ENCODE measurements at places on chromosomes 6 and 20.

DNA sequence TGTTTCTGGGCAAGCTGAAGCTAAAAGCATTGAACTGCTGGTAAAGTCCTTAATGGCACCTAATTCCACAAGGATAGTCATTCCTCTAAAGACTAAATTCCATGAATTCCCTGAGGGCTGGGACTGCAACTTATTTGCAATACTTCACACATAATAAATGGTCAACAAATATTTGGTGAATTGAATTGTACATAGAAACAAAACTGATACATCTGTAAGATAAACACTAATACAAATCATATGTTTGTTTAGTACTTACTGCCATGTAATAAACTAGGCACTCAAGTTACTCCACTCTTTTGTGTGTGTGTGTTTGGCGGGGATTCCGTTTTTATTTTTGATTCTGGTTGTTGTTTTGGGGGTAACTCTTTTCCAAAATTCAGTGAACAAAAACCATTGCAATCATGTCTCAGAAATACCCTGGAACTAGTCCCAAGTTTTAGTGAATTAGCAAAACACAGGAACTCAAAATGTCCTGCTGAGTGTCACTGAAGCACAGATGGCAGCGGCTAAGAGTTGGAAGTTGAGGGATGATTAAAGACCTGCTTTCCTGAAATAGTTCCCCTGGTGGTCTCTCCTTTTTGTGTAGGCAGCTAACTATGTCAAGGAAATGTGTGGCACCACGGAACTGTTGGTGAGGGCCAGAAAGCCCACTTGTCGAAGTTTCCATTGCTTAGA, 74.8 kb upstream of the SNRPB2 start:
- DNase-seq: no peak

GRCh38 chr20:11395581-11395980, 522.1 kb upstream of the BTBD3 start:
- no peak for DNase-seq

GRCh38 chr6:27188885-27189418, 58.5 kb upstream of the PRSS16 start:
- DNase-seq: no peak

DNA sequence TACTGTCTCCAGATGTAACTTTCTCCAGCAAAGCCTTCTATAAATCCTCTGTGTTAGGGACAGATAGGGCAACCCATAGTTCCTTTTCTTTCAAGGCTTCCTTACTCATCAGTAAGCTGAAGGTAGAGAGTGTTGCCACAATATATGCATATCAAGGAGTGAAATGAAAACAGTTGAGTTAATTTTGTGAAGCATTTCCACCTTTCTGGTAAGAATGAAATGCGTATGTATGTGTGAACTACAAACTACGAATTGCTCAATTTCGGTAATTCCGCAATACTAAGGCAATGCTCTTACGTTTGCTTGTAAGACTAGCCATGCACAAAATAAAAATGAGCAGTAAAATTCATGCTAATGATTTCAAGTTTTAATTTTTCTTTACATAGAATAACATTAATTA, 61.2 kb upstream of the HBS1L start:
- no peak for DNase-seq

- no peak for DNase-seq
Observed at GRCh38 chr6:154484942-154485341, 25.5 kb downstream of the CNKSR3 start.

DNA sequence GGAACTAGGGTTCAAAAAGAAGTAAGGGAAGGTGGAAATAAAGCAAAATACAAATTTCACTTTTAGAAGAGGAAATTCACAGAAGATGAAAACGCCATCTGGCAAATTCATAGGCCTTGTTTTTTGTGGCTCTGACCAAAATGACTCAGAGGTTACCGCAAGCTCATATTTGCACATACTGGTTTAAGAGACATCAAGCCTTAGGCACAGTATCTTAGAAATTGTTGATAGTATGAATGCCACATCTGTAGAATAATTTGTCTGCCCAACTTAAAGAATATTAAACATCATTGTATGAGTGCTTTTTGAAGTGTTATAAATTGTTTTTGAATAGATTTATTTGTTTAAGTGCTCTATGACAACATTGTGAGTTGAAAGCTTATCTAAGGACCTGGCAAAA, 10.6 kb downstream of the TAAR1 start:
- DNase-seq: no peak

DNA sequence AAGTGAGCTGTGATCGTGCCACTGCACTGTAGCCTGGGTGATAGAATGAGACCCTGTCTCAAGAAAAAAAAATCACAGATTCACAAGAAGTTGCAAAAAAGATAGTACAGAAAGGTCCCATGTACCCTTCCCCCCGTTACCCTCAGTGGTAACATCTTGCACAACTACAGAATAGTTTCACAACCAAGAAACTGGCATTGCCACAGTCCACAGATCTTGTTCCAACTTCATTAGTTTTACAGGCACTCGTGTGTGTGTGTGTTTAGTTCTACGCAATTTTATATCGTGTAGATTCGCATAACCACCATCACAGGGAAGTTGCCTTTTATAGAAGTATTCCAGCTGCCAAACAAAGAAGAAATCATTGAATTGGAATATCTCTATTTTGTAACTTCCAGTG, 19.1 kb downstream of the SPATA2 start:
- no peak for DNase-seq

- DNase-seq: no peak
Observed at GRCh38 chr6:160429620-160429895, 81.4 kb downstream of the SLC22A3 start.

DNA sequence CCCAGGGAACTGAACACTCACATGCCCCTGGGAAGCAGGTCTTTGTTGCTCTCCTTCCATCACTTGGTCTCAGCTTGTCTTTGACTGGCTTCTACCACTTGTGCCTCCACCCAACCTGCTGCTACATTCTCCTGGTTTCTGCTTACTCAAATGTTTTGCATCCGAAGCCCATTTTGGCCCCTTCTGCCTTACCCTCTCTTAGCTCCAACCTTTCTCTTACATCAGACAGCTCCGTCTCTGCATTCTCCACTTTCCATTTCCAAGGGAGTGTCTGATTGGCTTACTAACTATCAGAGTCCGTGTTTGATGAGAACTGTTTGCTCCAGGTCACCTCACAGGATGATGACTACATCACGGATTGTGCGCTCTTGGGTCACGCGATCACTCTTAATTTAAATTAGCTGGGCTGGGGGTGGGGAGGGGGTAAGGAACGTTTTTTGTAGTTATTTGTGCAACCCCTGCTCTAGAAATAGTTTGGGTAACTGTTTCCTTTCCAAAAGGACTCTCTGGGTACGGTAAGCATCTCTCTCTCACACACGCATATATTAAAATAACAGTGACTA, 844 bp upstream of the ABRACL start:
- DNase-seq: no peak

- DNase-seq: no peak
Observed at GRCh38 chr6:29797135-29797534, 30.5 kb upstream of the HLA-G start.

GRCh38 chr6:168902075-168902474, 351.6 kb downstream of the THBS2 start:
- no peak for DNase-seq

DNA sequence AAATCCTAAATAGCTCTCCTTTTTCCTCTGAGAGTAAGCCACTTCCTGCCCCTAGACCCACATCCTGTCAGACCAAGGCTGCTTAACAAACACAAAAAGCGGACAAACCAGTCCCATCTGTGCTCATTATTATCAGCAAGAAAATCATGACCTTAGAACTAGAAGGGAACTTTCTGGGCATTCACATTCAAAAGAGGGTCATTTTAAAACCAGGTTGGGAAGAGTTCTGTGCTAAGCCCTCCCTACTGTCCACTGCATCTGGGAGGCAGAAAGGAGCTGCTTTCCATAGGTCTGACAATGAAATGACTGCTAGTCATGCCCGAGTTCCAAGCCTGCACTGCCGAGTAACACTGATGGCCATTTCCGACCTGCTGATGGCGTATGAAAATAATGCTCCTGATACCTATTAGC, 15.4 kb downstream of the EZR start:
- DNase-seq: no peak

- DNase-seq: no peak
Observed at GRCh38 chr6:1619098-1619672, 9.5 kb downstream of the FOXC1 start.
